GM23338 (cell line): ENCODE measurements at places on chromosomes 16 and 17. TPM values are rescaled to one million over a fixed set of nuclear protein-coding genes. Genes with fewer than 3 reads are reported as not detected.

- DNase-seq: peak; percentile 91
Observed at GRCh38 chr17:67386965-67387551, 10.0 kb downstream of the PITPNC1 start.

- no peak for DNase-seq
Observed at GRCh38 chr16:83312718-83313245, 495.0 kb upstream of the HSBP1 start.

- DNase-seq: no peak
Observed at GRCh38 chr17:51853857-51854256, 304.7 kb downstream of the CA10 start.

The SKA2 gene
- polyA plus RNA-seq: 125 and 140 TPM in 2 replicates

DNA sequence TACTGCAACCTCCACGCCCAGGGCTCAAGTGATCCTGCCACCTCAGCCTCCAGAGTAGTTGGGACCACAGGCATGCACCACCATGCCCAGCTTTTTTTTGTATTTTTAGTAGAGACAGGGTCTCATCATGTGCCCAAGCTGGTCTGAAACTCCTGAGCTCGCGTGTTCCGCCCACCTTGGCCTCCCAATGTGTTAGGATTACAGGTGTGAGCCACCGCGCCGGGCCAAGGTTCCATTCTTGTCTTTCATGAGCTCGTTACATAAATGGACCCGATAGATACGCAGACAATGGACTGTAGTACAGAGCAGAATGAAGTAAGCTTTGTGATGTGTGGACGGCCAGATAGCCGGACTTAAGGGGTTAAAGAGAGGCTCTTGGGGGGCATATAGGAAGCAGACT is 19.3 kb downstream of the UBN1 start:
- no peak for DNase-seq

- DNase-seq: peak; percentile 65
Observed at GRCh38 chr16:62068747-62069146, 32.5 kb upstream of the CDH8 start.

- no peak for DNase-seq
Observed at GRCh38 chr16:89460556-89460955, 29.8 kb downstream of the ANKRD11 start.

GRCh38 chr17:32349503-32349853 is 479 bp upstream of the ZNF207 start:
- peak; percentile 27 for DNase-seq

DNA sequence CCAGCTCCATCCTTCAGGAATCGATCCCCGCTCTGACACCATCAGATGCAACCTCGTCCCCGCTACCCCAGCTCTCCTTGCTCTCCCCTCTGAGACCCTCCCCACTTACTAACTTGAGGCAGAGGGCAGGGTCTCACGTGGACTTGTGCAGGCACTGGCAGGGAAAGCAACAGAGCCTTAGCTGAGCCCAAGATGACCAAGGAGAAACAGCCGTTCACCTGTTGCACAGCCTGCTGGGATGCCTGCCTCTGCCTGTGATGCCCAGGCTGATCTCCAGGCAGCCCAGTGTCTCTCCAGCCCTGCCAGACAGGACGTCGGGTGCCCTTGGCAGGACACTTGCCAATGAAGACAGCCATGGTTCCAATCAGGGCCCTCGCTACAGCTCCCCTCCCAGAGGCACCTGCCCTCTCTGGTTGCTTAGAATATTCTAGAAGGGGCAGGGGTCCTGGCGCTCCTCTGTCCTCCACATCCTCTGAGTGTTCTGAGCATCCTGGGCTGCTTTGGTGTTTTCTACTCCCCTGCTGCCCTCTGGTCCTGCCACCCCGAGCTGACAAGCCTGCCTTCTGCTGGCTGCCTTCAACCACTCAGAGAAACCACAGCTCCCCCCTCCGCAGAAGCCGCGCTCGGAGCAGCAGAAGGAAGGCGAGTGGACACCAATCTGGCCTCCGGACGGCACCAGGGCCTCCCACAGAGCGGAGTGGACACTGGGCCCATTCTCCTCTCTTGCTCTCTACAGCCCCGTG is 6.7 kb downstream of the CEP295NL start:
- no peak for DNase-seq

- DNase-seq: no peak
Observed at GRCh38 chr16:22673421-22673831, 140.5 kb upstream of the HS3ST2 start.

- DNase-seq: no peak
Observed at GRCh38 chr16:56238188-56238587, 46.9 kb downstream of the GNAO1 start.

DNA sequence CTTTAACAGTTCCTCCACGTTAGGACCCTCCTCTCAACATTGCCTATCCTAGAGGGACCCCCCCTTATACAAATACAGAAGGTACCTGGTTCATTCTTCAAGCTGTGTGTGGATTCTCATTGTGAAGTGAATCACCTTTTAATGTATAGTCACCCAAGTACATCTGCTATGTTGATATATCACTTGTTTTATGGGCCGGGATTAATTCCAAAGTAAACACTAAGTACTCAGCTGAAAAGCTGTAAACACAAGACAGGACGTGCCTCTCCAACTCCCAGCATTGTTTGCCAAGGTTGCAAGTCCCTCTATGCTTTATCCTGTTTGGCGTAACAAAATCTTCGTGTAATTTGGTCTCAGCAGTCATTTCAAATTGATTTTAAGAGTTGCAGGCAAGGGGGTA is 123.6 kb downstream of the RBFOX1 start:
- no peak for DNase-seq

DNA sequence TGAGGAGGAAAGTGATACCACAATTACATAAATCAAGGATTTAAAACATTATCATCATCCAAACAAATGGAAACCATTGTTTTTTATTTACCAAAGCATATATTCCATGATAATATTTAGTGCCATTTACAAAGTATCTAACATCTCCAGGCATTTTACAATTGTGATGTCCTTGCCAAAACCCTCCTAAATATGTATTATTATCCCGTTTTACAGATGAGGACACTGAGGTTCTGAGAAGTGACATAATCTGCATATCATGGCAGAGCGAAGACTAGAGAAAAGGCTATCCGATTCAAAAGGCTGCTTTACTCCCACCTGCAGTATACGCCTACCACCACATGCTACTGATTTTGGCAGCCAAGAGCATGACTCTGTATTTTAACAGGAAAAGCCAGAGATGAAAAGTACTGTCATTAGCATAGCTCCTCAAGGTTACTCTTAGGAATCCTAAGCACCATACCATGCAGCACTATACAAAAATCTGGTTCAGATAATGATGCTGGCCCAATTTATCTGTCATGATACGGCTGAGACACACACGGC is 301.4 kb downstream of the CA10 start:
- peak; percentile 69 for DNase-seq

- peak; percentile 97 for DNase-seq
Observed at GRCh38 chr16:88763502-88764053, 21.4 kb downstream of the PIEZO1 start.

DNA sequence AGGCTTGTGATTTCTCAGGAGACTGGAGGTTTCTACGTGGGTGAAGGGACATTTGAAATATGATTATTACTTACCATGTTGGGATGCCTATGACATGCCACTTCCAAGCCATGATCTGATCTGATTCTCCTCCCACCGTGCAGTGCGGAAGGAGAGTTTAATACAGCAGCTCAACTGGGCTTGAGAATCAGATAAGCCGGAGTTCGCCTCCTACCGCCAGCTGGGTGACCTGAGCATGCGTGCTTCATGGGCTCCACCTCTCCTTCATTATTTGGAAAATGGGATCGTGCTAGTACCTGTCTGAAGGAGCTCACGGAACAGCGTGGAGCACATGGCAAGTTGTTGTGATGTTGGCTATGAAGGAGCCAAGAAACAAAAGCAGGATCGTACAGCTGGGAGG is 12.4 kb upstream of the TIMP2 start:
- DNase-seq: no peak

GRCh38 chr17:74145756-74146155 is 57.7 kb upstream of the RPL38 start:
- no peak for DNase-seq

DNA sequence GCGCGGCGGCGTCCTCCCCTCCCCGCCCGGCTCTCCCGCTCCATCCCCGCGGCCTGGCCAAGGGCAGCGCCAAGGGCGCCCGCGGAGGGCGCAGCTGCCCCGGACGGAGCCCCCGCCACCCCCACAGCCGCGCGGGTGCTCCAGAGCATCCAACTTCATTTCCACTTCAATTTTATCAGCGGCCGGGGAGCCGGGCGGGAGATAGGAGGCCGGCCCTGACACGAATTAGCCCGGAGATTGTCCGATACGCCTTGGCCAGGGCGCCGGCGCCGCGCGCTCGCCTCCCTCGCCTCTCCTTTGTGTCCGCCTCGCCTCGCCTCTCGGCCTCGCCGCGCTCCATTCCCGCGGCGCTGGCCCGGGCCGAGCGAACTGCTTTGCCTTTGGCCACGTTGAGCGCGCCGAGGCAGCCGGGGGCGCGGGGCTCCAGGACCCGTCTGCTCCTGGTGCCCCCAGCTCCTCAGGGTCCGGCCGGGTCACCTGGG is 129.1 kb upstream of the LHX1 start:
- DNase-seq: peak; percentile 78

The SPATA22 gene
- polyA plus RNA-seq: not detected in 2 replicates

DNA sequence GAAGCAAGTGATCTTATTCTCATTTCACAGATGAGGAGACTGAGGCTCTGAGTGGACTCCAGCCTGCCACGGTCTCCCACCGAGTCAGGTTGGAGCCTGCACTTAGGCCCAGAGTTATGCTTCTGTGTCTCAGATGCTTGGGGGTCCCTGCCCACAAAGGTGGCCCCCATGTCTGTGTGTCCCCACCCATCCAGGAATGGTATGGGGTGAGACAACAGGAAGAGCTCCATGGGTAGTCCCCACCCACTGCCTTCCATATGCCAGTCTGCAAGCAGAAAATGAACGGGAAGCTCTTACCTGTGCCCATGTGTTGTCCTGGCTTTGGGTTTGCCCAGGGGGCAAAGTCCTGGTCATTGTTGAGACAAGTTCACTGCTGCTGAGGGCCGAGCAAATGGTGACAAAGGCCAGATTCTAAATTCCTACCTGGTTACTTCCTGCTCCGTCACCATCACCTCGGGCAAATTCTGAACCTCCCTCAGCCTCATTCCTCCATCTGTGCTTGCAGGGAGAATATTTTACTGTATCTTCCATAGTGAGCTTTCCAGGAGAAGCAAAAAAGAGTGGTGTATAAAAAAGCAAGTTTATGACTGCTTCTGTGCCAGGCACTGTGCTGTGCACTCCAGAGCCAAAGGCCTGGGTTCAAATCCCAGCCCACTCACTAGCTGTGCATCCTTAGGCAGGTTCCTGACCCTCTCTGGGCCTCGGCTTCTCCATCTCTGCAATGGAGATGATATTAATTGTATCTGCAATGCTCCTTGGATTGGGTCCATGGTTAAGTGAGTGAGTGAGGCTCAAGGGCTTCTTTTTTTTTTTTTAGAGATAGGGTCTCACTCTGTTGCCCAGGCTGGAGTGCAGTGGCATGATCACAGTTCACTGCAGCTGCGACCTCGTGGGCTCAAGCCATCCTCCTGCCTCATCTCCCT is 9.3 kb downstream of the IL4R start:
- no peak for DNase-seq

- no peak for DNase-seq
Observed at GRCh38 chr17:27425991-27426390, 30.3 kb upstream of the KSR1 start.

The NPTX1 gene
- polyA plus RNA-seq: 3.4 and 4.1 TPM in 2 replicates

DNA sequence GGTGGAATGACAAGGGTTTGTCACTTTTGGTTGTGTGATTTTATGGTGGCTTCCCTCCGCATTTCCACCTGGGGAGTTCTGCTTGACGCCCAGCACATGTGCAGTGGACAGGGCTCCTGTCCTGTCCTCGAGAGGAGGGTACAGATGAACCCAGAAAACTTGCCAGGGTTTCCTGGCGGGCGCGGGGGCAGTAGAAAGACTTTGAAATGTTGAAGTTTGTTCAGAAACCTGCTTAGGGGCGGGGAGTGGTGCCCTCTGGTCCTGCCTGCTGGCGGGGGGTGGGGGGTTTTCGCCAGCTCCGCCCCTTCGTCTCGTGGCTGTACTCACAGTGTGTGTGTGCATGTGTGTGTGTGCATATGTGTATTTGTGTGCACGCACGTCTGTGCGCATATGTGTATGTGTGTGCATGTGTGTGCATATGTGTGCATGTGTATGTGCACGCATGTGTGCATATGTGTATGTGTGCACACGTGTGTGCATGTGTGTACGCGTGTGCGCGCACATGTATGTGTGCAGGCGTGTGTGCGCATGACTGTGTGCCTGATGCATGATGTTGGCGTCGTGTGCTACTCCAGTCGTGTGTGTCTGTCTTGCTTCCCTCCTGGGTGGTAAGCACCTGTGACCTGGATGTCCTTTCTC is 6.8 kb downstream of the FN3KRP start:
- DNase-seq: no peak

GRCh38 chr16:65666132-65666941 is 544.5 kb upstream of the CDH11 start:
- DNase-seq: peak; percentile 19

DNA sequence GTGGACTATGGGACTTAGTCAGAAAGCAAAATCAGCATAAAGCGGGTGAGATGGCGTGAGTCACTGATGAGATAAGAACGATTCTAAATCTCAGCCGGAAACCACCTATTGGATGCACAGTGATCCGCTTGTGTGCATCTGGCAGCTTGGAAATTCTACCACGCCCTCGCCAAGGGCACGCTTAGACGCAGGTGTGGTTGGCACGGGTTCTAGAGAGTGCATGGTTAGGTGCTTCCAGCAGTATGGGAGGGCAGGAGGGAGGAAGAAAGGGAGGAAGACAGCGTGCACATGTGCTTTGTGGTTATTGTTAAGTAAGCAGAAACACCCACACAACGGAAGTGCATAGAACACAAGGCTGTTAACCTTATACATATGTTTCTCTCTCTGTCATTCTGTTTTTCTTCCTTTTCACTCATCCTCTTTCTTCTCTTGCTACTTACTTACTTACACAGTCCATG is 374.0 kb upstream of the ASIC2 start:
- DNase-seq: no peak

- no peak for DNase-seq
Observed at GRCh38 chr16:72073560-72074230, 10.7 kb downstream of the HPR start.

DNA sequence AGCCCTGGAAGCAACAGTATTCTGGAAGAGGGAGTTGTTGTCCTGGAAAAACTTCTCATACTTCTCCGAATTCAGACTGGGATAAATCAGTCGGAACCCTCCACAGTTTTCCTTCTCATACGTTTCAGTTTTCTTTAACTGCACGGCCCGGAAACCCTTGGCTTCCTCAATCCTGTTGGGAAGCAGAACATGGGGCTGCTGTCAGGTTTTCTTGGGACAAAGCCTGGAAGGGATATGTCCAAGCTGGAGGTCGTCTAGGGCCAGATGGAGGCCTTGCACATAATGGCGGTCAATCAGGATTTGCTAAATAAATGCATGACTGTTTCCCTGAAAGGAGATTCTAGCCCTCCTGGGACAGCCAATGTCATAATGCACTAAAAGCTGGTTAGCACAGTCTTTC is 29.2 kb downstream of the TTLL6 start:
- DNase-seq: no peak

The BHLHA9 gene
- 0.39 and 1.1 TPM in 2 replicates for polyA plus RNA-seq

The PRAC1 gene
- polyA plus RNA-seq: 0.70 TPM in 1 of 2 replicates, not detected in the other

GRCh38 chr16:73265124-73265837 is 217.4 kb upstream of the ZFHX3 start:
- DNase-seq: peak; percentile 30

GRCh38 chr16:88770461-88771293 is 14.3 kb downstream of the PIEZO1 start:
- peak; percentile 70 for DNase-seq
